Hematopoietic multipotent progenitor cell treated with erythropoietin and hydrocortisone succinate and interleukin-3 and kit ligand, for 6 days (in vitro differentiated cells): ENCODE measurements at places on chromosomes 16 and 17.

GRCh38 chr16:75379911-75380847 lies 53.1 kb downstream of the CFDP1 start:
- DNase-seq: peak; percentile 84

DNA sequence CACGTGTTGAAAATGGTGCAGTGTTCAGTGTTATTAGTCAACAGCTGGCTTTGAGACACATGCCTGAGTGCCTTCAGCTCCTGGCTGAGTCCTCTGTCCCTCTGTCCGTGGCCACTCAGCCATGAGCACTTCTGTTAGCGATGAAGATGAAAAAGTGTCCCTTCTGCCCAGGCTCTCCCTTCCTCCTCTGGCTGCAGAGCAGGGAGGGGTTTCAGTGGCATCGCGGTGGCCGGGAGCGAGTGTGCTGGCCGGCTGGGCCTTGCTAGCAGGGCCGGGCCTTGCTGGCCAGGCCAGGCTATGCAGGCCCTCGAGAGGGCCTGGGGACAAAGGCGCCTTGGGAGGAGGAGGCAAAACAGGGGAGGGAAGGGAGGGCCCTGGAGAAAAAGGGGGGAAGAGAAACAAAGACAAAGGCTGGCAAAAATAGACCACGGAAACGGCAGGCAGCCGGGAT lies 47.7 kb downstream of the CMIP start:
- DNase-seq: no peak

DNA sequence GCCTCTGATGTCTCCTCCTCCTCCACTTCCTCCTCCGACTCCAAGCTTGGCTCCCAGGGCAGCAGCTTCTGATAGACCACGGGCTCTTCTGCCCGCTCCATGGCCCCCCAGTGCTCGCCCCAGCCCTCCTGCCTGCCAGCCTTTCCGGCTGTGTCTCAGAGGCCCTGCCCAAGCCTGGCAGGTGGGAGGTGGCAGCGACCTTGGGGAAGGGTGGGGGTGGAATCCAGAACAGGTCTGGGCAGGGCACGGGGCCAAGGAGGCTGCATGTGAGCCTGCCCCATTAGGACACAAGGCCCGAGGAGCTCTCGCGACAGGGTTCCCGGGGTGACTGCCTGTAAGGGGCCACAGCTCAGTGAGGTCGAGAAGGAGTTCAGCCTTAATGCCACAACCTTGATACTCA lies at the start of gene GGT6:
Gene GGT6, minus strand, starts transcription at position 157 of the 400 bp plus-strand sequence. Its CDS starts 56 bp downstream, at position 101.
- no peak for DNase-seq

GRCh38 chr17:47702391-47702995 lies 8.5 kb downstream of the TBKBP1 start:
- DNase-seq: no peak

DNA sequence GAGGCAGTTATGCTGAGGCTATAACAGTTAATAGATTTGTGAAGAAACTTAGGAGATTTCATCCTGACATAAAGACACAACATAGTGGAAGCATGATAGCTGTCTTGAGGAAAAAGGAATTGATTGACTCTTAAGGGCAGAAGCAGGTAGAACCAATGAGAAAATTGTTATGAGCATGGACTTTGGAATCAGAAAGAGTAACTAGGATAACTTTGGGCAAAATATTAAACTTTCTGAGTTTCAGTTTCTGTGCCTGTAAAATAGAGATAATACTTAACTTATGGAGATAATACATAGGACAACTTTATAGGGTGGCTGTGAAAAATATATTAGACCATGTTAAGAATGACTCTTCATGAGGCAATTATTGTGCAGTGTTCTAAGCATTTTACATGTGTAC lies 696.5 kb downstream of the CDH11 start:
- no peak for DNase-seq

- DNase-seq: no peak
Observed at GRCh38 chr16:23496821-23497542, 13.3 kb downstream of the GGA2 start.

DNA sequence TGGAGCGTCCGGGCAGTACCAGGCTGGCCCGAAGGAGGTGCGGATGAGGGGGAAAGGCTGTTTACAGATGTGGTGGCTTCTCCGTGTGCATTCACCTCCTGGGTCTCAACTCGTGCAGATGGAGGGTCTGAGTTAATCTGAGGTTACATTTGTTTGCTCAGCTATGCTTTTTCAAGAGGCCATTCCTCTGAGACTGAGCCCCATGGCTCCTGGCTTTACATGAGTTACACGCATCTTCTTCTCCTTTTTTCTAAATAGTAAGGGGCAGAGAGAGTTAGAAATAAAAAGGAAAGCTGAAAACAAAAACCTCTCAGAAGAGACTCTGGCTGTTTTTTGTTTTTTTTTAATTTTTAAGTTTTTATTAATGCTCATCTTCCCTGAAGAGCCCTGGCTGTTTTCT lies 29.0 kb downstream of the IRF8 start:
- no peak for DNase-seq

GRCh38 chr17:65064452-65065019 lies 8.0 kb upstream of the GNA13 start:
- no peak for DNase-seq

GRCh38 chr16:77300256-77300655 lies 101.0 kb downstream of the SYCE1L start:
- no peak for DNase-seq

DNA sequence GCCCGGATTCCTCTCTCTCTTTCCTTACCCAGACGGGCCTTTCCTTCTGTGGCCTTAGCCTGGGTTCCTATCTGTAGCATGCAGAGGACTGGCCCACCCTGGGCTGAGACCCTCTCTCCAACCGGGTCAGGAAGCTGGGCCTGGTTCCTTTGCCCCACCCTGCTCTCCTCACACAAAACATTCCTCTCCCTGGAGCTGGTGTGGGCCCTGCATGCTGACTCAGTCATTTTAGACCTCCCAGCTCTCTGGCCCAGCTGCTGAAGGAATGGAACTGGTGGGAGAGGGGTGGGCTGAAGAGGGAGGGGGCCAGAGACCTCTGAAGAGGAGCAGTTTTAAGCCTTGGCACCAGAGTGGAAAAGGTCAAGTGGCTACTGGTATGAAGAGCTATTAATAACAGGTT lies 957 bp downstream of the MYL4 start:
- no peak for DNase-seq

DNA sequence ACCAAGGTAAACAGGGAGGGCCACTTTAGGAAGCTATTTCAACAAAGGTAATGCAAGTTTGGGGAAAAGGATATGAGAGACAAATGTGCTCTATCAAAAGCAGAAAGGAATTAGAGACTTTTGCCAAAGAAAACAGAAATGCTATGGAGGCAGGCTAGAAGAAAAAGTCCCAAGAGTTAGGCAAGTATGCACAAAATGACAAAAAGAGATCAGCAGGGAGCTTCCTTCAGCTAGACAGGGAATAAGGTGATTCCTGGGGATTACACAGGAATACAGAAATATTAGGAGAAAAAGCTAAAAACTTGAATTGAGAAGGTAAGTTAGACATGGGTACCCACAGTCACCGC lies 2.4 kb downstream of the FXR2 start:
- no peak for DNase-seq

- DNase-seq: no peak
Observed at GRCh38 chr17:74455025-74455545, 11.3 kb upstream of the CD300A start.

DNA sequence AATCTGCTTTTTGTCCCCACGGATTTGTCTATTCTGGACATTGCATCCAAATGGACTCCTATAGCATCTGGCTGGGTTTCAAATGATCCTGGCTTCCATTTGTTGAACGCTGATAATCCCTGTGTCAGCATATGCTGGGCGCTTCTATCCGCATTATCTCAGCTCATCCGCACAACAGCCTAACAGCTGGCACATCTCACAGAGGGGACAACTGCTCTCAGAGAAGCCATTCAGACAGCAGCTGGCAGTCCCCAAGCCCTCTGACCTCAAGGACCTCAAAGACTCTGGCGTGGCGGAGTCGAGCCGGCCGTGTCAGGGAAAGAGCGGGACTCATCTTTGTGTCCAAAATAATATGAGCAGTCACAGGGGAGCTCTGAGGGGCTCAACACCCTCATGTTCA lies 82.3 kb downstream of the NT5M start:
- DNase-seq: no peak

DNA sequence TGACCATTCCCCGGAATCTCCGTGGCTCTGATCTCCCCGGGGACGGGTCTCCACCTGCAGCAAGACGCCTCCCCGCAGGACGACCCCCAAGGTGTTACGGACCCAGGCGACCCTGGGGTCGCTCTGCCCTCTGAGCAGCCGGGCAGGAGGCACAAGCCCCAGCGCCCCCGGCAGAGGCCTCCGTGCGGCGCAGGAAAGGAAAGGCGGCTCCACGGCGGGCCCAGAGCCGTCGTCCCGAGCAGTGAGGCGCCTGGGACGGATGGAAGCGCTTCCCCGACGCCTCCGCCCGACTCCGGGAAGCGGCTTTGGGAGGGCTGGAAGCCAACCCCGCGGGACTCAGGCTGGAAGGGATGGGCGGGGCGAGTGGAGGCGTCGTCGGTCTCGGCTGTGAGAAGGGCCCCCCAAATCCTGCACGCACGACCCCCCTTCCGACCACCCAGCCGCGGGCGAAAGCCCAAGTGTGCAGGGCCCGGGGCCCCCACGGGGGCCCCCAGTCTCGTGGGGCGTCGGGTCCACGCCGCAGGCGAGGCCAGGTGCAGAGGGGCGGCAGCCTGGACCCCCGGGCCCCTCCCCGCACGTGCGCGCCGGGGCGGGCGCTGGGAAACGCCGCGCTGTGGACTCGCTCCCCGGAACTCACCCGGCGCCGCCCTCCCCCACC lies 32.7 kb upstream of the RPH3AL start:
- DNase-seq: peak; percentile 34

- no peak for DNase-seq
Observed at GRCh38 chr16:86959091-86959651, 358.0 kb downstream of the C16orf95 start.

DNA sequence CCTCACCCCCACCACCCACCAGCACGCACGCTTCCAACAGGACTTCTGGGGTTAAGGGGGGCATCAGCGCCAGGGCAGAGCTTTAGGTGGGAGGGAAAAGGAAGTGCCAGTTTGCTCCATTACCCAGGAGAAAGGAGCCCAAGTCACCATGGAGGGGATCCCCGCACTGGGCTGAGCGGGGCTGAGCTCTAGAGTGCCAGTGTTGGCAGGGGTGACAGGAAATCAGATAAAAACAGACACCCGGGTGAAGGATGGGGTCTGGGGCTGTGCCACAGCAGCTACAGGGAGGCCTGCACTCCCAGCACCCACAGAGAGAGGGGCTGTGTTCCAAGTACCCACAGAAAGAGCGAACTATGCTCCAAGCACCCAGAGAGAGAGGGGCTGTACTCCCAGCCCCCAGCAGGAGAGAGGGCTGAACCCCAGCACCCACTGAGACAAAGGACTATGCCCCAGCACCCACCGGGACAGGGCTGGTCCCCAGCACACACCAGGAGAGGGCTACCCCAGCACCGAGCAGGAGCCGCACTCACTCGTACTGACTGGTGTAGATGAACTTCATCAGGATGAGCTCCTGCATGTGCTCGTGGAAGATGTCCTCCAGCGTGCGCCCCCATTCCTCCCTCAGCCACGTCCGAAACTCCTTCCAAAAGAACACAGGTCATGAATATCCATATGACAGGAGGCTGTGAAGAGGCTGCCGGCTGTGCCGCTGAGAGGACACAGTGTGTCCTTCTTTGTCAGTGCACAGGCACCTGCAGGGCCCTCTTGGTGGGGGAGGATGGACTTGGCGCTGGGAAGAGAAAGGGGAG lies 18.6 kb upstream of the C16orf95 start:
- DNase-seq: no peak

DNA sequence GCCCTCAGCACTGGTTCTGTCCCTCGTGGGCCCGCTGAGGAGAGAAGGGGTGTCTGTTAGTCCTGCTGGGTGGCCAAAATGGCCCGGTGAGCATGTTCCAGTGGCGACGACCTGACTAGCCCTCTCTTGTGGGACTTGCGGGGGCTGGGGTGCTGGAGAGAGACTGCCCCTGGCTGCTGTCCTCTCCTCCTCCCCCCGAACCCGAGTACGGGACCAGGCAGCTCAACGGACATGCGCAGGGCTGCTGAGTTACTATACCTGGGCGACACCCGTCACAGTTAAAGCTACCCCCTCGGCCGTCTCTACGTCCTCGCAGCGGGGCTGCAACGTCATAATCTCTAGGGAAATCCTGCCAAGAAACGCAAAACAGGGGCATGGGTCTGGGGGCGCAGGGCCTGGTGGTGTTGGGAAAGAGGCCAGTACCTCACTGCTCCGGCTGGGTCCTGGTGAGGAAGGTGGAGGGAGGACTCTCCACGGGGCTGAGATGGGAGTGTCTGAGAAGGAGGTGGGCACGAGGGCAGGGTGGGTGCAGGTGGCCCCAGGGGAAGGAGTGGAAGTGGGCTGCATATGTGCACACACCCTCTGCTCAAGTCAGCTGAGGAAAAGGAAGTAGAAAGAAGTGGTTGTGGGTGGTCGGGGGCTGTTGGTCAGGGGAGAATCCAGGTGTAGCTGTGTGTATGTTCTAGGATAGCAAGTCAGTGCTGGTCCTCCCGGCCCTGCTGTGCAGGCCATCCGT lies 13.4 kb downstream of the FLOT2 start:
- no peak for DNase-seq

- DNase-seq: no peak
Observed at GRCh38 chr16:11379420-11379819, 34.2 kb downstream of the RMI2 start.

- peak; percentile 73 for DNase-seq
Observed at GRCh38 chr17:40547079-40547784, 18.0 kb downstream of the CCR7 start.

- no peak for DNase-seq
Observed at GRCh38 chr17:73795730-73796129, 151.5 kb upstream of the SDK2 start.

GRCh38 chr17:66340720-66341119 lies 38.3 kb downstream of the PRKCA start:
- DNase-seq: no peak

DNA sequence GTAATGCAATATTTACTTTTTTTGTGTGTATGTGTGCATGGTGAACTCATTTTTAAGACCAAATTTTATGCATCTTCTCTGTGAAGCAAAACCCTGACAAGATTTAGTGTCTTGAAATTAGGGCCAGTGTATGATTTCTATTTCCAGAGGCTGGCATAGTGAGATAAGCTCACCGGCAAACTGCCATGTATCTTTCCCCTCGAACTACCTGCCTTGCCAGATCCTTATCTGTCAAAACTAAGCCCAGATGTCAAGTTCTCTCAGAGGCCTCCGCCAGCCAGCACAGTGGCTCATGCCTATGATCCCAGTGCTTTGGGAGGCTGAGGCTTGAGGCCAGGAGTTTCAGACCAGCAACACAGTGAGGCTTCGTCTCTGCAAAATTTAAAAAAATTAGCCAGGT lies 10.0 kb downstream of the USP32 start:
- peak; percentile 51 for DNase-seq
